NAMALWA (cell line): ENCODE measurements at places on chromosomes 5 and 9.

DNA sequence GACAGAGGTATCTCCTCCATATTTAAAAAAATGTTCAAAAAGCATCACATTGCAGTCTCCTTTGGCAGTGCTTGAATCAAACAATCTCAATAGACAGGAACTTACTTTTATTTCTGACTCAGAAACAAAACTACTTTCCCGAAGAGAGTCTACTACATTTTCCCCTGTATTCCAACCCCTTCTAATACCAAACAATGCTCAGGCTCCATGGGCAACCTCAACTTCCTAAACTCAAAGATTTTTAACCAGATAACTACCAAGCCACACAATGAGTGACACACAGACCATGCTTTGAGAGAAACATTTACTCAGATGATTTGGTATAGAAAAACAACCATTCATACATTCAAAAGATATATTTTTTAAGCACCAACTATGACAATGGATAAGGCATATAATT is 70.5 kb downstream of the APBA1 start:
- no peak for DNase-seq

DNA sequence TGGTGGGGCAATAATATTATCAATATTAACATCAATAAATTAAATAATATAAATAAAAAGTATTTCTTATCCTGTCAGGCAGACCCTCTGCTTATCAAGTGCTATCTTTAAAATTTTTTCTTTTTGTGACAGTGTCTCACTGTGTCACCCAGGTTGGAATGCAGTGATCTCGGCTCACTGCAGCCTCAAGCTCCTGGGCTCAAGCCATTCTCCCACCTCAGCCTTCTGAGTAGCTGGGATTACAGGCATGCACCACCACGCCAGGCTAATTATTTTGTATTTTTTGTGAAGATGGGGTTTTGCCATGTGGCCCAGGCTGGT is 53.2 kb downstream of the NDST1 start:
- DNase-seq, result no peak

GRCh38 chr5:173984218-173984617 is 4.8 kb upstream of the C5orf47 start:
- DNase-seq, result peak; percentile 51

- no peak for DNase-seq
Measured at GRCh38 chr5:172644711-172645110, 3.6 kb downstream of the NEURL1B start.

DNA sequence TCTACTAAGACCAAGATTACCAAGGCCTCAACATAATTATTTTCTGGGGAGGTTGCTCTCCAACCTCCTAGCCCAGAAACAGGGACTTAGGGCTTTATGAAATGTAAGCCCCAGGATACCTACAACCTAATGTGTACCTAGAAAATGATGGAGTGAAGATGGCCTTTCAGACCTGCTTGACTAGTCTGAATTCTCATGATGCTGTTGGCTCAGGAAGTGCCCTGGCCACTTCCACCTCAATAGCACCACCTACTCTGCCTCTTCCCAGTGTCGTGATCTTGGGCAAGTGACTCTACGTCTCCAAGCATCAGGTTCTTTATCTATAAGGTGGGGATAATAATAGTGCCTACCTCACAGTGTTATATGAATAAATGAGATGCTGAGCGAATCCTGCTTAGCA is 57.9 kb upstream of the GARNL3 start:
- DNase-seq, result no peak

DNA sequence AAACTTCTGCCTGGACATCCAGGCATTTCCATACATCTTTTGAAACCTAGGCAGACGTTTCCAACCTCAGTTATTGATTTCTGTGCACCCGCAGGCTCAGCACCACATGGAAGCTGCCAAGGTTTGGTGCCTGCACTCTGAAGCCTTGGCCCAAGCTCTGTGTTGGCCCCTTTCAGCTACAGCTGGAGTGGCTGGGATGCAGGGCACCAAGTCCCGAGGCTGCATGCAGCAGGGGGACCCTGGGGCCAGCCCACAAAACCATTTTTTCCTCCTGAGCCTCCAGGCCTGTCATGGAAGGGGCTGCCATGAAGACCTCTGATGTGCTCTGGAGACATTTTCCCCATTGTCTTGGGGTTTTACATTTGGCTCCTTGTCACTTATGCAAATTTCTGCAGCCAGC is 49.9 kb downstream of the NFX1 start:
- DNase-seq, result no peak

DNA sequence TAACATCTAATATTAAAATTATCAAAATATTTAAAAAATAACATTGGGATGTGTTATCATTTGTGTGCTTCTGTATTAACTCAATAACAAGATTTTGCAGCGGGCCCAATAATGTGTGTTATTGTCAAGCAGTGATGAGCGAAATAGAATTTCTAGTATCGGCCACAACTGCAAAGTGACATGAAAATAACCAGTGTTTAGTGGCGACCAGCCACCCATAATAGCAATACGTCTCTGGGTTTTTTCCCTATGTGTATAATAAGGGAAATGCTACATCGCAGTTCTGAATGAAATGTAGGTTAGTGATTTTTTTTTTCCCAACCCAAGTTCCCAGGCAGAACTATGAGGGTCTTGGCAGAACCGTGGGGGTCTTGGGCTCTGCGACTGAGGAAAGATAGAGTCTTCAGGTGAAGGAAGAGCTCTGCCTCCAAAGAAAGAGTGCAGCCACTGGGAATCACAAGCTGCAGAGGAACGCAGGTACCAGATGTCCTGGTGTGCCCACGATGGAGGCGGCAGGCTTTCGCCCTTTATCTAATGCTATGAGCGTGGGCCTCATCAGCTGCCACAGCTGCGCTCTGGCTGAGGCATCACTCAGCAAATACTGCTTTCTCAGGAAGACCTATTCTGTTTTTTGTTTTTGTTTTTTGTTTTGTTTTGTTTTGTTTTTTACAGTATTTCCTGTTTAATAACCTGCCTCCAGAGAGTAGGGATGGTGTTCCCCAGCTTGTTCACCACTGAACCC is 235.0 kb downstream of the ROR2 start:
- DNase-seq, result no peak

GRCh38 chr9:100661668-100662067 is 83.8 kb downstream of the CAVIN4 start:
- no peak for DNase-seq
